ENCODE measurements at places on chromosomes 5 and 9. TPM values are rescaled to one million over a fixed set of nuclear protein-coding genes. Genes with fewer than 3 reads are reported as not detected.

The ZBED3 gene
- total RNA-seq = 6.1 TPM

The AK8 gene
- total RNA-seq = 7.2 TPM

The TOMM5 gene
- 60.0 TPM for total RNA-seq

The IRX2 gene
- not detected for total RNA-seq

The TICAM2 gene
- total RNA-seq = 1.8 TPM

The CMBL gene
- 286 TPM for total RNA-seq

The TRPM3 gene
- total RNA-seq = 0.26 TPM

The CCL28 gene
- 2.2 TPM for total RNA-seq

The CAMSAP1 gene
- 17.3 TPM for total RNA-seq

The SLC22A4 gene
- 4.2 TPM for total RNA-seq

The PCDHGA4 gene
- total RNA-seq = not detected

The PLPP7 gene
- not detected for total RNA-seq

The STKLD1 gene
- 3.1 TPM for total RNA-seq

The OBP2A gene
- total RNA-seq = not detected

The PPIC gene
- 22.3 TPM for total RNA-seq

The FOXD4 gene
- not detected for total RNA-seq

The MYORG gene
- 3.1 TPM for total RNA-seq

The C6 gene
- not detected for total RNA-seq

The AFAP1L1 gene
- total RNA-seq = 9.6 TPM

The MACIR gene
- 28.4 TPM for total RNA-seq

The SOX30 gene
- total RNA-seq = not detected

The ISL1 gene
- total RNA-seq = not detected

The TMEM215 gene
- not detected for total RNA-seq

The HTR1A gene
- total RNA-seq = not detected

The TRIP13 gene
- total RNA-seq = 74.0 TPM

The BSPRY gene
- 28.8 TPM for total RNA-seq

The IL11RA gene
- total RNA-seq = 8.5 TPM

The TMC1 gene
- 9.0 TPM for total RNA-seq
